Cortex of kidney (tissue), 1 donor: ENCODE measurements at places on chromosomes 12 and 14.

DNA sequence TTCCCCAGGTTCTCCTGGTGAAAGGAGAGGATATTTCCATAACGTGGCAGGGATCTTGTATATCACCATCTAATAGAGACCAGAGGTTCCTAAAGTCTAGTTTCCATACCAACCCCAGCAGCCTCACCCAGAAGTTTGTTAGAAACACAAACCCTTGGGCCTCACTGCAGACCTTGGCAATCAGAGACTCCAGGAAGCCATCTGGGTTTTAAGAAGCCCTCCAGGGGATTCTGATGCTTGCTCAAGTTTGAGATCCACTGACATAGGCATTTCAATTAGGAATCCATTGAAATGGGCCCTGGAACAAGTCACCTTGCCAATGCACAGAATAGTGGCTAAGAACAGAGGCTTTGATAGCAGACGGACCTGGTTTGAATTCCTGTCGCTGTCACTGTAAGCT, 2.2 kb upstream of the CMKLR1 start:
- DNase-seq: no peak

- no peak for DNase-seq
Measured at GRCh38 chr12:116018282-116018681, 259.2 kb downstream of the MED13L start.

DNA sequence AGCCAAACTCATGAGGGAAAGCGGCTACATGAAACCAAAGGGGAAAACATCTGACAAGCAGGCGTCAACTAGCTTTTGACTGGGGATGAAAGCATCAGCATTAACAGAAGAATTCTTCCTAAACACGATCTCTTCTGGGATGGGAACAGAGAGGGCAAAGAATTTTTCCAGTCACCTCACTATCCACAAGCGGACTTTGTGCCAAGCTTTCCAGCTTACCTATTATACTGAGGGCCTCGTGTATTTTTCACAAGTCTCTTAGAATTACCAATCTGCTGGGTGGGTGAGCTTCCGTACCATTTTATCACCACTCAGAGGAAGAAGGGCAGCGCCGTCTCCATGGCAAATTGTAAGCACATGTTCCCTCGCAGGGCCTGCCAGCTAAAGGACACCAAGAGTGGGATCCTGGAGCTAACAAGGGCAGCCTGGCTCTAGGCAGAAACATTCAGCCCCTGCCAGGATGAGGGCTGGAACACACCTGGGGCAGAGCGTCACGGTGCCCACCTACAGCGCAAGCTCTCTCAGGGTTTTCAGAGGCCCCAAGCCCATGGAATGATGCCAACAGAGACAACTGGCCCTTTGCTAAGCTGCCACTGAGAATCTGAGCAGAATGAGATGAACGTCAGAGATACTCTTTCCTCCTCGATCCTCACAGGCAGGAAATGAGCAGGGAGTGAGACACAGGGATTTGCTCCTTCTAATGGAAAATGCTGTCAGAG, 74.6 kb downstream of the CHGA start:
- no peak for DNase-seq

- no peak for DNase-seq
Measured at GRCh38 chr12:29155079-29155478, 6.0 kb downstream of the FAR2 start.

DNA sequence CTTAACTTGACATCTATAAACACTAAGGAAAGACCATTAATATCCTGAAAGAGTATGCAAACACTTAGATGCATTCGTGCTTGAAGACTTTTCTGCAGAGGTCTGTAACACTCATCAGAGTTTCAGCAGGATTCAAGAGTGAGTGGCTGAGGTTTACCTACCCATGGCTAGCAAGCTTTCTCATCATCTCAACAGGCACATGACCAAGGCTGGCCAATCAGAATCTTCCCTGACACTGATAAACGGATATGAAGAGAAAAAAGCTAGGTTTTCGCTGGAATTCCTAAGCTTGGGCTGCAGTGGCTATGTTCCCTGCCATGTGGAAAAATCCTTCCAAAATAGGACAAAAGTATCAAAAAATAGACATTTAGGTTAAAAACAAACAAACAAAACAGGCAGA, 162.1 kb upstream of the USP15 start:
- no peak for DNase-seq

- DNase-seq: no peak
Measured at GRCh38 chr12:20274008-20274407, 94.3 kb upstream of the PDE3A start.

DNA sequence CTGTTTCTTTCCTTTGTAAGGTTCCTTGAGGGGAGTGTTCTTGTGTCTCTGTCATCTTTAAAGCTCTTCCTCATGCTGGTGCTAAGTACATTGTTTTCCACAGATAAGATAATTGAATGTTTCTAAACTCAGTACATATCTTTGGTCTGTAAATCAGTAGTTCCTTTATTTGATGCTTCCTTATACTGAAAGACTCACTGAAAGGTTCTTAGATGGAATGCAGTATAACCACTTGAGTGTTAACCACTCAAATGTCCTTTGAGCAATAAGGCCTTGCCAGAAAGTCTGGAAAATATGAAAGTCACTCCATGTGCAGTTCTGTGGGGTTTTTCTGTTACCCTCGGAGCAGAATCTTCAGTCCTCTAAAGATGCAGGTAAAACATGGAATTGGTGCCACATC, 23.0 kb upstream of the RNU6-8 start:
- DNase-seq: no peak

- no peak for DNase-seq
Measured at GRCh38 chr12:52217223-52217622, 15.8 kb upstream of the KRT7 start.

- no peak for DNase-seq
Measured at GRCh38 chr12:91271185-91271584, 88.6 kb upstream of the DCN start.

DNA sequence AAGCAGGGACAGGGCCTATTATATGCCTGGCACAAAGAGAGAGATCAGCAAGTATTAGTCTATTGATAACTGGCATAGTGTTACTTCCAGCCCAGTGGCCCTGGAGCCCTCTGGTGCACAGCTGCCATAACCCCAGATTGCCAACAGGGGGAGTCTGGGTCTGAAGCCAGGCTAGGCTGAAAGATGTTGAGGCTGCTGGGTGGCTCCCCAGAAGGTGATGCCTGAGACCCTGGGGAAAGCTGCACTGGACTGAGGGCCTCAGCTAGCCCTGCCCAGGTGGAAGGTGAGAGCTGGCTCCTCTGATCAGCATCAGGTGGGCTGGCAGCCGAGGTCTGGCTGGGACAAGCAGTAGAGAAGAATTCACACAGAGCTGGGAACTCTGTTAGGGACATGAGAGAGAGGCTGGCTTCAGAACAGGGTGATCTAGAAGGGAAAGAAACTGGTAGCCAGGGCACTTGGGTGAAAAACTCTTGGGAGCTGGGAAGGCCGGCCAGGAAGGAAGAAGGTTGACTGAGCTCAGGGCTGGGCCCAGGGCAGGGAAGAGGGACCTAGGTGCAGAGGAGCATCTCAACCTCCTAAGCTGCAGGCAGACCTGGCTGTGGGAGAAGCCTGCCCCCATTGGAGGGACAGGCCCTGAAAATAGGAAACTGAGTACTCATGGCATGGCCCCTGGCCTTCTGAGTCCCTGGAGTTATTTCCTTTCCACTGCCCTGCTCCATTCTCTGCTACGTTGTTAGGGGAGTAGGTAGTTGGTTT, 3.9 kb downstream of the GZMH start:
- DNase-seq: no peak

DNA sequence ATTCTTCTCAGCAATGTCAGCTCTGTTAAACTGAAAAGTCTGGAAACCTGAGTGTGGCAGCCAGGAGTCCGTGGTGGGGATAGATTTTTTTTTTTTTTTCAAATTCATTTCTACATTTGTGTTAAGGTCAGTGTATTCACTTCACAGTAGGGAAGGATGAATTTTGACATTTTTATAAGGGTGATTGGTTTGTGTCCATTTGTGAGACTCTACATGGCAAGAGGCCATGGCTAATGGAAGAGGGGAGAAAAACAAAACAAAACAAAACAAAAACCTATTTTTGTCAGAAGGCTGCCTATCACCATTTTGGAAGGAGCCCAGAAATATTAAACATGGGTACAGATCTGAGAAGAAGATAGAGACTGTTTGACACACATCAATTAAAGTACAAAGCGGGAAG, 176.1 kb downstream of the RMST start:
- no peak for DNase-seq

- DNase-seq: no peak
Measured at GRCh38 chr14:50533806-50534205, 1.4 kb upstream of the MAP4K5 start.

GRCh38 chr12:110550981-110551380, 32.1 kb downstream of the PPTC7 start:
- no peak for DNase-seq

- DNase-seq: no peak
Measured at GRCh38 chr14:70320294-70320693, 39.2 kb downstream of the COX16 start.

- DNase-seq: no peak
Measured at GRCh38 chr12:132133952-132134652, 10.0 kb downstream of the DDX51 start.

DNA sequence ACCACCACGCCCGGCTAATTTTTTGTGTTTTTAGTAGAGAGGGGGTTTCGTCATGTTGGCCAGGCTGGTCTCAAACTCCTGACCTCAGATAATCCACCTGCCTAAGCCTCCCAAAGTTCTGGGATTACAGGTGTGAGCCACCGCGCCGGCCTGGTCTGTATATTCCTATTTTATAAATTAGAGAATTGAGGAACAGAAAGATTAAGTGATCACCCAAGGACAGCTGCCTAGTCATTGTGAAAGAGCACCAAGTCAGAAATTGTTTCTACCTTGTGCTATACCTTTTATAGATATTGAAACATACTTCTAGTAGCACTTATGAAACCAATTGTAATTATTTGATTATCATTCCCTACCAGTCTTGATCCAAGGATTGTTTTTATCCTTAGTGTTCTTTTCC, 1.9 kb downstream of the KNTC1 start:
- DNase-seq: no peak

- DNase-seq: no peak
Measured at GRCh38 chr14:48963231-48963790, 622.9 kb downstream of the RPS29 start.

- no peak for DNase-seq
Measured at GRCh38 chr14:88518592-88519512, 36.0 kb downstream of the PTPN21 start.

- DNase-seq: no peak
Measured at GRCh38 chr12:53378724-53379388, 1.1 kb upstream of the SP1 start.
